ENCODE measurements at places on chromosomes 5 and 9.

DNA sequence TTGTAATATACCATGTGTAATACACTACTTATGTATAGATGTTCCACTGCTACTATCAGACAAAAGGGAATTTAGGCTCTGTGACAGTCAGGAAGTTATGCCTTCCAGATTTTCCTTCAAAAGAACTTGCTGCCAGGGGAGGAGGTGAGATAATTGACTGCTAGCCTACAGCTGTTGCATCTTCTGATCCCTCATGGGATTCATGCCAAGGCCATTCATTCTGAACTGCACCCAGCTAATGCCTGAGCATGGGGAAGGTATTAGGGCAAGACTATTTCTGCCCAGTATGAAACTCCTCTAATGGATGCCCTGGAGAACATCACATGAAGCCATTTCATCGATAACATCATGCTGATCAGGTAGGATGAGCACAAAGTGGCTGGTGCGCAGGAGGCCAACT lies 746.5 kb upstream of the ZNF608 start:
- no peak for DNase-seq

DNA sequence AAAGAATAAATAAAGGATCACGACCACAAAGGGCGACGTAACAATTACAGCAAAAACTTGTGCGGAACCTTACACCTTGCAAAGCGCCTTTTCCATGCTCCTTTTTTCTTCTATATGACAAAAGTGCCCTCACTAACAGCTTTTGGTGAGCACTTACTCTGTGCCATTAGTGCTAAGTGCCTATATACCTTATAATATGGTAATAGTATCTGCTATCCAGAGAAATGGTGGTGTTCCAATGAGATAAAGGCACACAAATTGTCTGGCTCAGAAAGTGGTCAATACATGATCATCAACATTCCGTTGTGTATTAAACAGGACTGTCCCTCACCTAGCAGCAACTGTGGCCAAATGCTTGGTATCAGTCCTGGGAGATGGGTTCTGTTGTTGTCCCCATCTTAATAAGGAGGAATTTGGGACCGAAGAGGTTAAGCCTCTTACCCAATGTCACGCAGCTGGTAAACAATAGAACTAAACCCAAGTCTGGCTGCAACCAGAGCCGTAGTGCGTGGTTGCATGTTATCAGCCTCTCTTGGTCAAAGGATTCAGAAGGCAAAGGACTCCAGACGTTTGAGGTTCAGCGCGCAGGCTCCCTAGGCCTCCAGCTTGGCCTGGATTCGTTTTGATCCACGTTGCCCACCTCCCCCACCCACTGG lies 564 bp upstream of the TOR2A start:
- DNase-seq, result no peak

GRCh38 chr9:9478741-9479140 lies 1134.1 kb downstream of the PTPRD start:
- DNase-seq, result no peak

DNA sequence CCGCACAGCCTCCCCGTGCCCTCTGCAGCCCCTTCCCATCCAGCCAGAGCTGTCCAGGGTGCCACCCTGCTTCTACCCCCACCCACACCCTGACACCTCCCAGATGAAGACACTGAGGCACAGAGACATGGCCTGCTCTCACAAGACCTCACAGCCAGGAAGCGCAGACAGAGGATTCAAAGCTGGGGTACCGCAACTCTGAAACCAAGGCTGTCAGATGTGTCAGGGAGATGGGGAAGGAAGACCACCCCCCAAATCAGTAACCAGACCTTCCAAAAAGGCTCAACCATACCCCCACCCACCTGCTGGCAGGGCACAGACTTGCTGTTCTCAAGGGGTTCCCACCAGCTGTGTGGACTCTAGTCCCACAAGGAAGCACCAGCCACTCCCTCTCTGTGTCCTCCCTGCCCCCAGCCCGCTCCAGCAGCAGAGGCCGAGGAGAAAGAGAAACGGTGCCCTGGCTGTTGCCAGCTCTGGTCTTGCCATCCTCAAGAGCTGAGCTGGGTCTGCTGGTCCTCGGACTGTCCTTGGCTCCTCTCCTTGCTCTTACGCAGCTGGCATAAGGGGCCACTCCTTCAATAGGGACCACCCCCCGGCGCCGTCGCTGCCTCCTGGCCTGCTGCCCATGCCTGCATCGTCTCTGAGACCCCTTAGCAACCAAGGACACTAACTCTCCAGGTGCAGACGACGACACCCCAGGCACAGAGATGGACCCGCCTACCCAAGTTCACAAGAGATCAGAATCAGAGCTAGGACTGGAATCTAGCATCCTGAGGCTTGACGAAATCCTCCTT lies 699 bp downstream of the AKNA start:
- DNase-seq, result no peak

DNA sequence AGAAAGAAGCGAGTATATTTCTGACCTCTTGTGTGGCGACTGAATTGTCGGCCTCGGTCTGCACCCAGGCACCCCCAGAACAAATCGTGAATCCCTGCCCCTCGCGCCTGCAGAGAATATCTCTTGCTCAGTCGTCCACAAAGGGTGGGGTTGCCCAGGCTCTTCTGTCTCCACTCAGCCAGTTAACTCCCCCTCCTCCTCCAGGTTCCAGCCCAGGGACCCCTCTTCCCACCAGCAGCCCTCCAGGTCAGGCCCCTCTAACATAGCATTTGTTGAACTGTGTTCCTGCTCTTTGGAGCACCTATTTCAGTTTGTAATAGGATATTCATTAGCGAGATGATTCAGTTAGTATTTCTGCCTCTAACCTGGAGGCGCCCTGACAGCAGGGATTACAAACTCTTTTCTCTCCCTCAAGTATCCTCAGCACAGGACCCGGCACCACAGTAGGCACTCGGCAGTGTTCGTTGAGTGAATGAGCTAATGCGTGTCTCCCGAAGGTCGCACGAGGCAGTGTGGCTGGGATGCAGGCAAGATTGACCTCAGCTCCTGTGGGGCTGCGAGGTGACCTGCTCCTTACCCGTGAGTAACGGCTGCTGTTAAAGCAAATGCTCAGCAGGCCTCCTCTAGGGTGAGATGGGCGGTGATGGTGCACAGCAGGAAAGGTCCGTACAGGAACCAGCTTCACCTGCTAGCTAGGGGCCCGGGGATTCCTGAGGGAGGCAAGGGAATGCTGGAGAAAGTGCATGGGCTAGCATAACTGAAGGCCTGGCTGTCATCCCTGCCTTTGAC lies 25.8 kb downstream of the ZBTB34 start:
- DNase-seq, result no peak

- DNase-seq, result no peak
These were observed 275.1 kb upstream of the PTGER4 start for GRCh38 chr5:40404613-40405012.

DNA sequence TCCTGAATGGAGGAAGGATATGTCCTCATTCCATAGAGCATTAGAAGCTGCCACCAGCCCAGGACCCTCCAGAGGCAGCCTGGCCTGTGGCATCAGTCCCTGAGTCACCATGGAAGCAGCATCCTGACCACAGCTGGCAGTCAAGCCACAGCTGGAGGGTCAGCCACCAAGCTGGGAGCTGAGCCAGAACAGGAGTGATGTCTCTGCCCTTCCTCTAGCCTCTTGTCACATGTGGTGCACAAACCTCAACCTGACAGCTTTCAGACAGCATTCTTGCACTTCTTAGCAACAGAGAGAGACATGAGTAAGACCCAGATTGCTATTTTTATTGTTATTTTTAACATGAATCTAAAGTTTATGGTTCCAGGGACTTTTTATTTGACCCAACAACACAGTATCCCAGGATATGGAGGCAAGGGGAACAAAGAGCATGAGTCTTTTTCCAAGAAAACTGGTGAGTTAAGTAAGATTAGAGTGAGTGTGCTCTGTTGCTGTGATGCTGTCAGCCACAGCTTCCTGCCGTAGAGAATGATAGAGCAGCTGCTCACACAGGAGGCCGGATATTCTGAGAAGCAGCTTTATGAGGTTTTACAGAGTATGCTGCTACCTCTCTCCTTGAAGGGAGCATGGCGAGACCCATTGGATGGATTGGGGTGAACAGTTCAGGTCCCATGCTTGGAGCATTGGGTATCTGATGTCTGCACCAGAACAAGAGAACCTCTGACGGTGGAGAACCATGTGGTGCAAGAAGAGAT lies 13.0 kb upstream of the CYFIP2 start:
- DNase-seq, result peak; percentile 10

GRCh38 chr5:83044926-83045325 lies 32.3 kb downstream of the TMEM167A start:
- DNase-seq, result no peak

DNA sequence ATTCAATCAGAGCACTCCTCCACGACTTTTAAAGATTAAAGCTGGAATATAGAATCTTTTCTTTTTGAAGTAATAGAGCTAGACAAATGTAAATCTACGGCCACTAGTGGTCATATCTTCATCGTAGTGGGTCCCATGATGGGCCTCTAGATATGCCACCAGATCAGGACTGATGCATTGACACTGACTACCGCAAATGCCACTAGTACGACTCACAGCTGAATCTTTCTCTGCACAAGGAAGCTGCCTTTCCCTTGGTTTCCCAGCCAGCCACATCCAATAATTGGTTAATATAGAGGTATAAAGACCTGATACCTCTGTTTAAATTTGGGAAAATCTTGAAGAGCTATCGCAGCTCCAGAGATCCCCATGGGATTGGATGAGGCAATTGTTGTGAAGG lies 37.8 kb upstream of the ADRB2 start:
- no peak for DNase-seq

GRCh38 chr9:77384406-77384805 lies 207.1 kb downstream of the VPS13A start:
- DNase-seq, result no peak

DNA sequence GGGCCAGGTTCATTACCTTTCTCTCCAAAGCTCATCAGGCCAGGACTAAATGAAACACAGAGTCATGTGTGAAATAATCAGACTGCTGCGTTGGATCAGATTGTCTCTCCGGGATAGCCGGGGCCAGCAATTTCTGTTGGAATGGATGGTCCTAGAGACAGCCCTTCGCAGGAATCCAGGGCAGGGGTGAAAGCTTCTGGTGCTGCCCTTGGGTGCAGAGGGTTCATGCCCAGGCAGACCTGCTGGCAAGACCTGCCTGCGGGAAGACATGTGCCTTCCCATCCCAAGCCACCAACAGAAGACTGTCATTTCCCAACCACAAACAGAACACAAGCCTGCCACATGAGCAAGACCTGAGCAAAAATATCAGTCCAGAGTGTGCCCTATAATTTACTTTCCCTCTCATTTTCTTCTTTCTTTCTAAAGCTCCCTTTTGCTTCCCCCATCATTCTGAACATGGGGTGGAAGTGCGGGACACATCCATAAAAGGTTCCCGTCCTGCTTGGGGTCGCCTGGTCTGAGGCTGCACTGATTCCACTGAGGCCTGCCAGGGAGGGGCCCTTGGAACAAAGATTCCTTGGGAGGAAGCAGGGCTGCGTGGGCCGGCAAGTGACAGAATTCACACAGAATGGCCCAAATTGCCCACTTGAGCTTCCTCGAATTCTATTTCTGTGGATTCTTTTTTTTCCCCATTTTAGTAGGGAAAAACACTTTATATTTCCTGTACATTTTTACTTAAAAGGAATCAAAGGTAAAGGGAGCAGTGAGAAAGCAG lies 57.3 kb downstream of the UBE2QL1 start:
- no peak for DNase-seq
